ENCODE measurements at places on chromosomes 13 and 19.

DNA sequence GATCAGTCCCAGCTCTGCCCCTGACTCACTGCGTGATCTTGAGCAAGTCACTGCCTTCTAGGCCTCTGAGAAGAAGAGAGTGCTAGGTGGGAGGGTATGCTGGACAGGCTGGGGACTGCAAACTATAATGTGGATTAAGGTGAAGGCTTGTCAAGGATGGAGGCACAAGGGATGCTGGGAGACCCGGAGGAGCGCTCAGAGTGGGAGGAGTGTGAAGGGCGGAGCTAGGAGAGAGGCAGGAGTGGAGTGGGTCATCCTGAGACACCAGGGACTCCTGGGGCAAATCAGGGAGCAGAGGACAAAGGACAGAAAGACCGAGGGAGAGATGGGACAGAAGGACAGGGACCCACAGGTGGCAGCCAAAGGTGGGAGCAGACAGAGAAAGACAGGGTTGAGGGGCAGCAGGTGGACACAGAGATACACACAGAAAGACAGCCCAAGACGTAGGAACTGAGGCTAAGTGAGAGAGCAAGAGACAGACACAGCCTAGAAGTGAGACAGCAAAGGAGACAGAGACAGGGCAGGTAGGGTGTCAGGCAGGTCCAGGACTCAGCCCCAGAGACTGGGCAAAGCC is 2.6 kb downstream of the GRIK5 start:
- DNase-seq: no peak

GRCh38 chr19:56725829-56726424 is 54.4 kb upstream of the ZNF835 start:
- DNase-seq: no peak

- DNase-seq: no peak
These were observed 53.2 kb downstream of the GPALPP1 start for GRCh38 chr13:45042539-45042938.

GRCh38 chr13:50352720-50353480 is 337.7 kb downstream of the KCNRG start:
- no peak for DNase-seq

DNA sequence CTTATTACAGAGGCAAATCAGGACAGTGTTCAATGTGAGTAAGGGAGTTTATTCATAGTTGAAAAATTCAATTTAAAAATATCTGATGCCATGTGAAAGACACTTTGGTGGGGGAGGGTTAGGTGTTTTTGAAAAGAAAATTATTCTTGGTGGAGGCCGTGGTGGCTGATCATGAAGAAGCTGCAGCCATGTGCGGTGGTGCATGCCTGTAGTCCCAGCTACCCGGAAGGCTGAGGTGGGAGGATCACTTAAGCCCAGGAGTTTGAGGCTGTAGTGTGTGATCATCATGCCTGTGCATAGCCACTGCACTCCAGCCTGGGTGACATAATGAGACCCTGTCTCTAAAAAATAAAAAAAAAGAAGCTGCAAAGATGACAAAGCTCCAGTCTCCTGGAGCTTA is 28.6 kb downstream of the WDFY2 start:
- no peak for DNase-seq

DNA sequence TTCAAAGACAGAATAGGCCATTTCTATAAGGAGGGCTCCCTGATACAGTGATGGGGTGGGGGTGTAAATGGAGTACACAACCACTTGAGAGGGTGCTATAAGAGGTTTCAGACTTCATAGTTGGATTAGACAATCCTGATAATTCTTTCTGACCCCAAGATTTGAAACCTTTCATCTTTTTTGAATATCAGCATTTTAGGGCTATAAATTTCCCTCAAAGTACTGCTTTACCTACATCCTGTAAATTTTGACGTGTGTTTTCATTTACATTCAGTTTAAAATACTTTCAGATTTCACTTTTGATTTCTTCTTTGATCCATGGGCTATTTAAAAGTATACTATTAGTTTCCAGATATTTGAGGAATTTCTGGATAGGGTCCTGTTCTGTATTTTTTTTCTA is 40.0 kb upstream of the SIN3B start:
- no peak for DNase-seq

DNA sequence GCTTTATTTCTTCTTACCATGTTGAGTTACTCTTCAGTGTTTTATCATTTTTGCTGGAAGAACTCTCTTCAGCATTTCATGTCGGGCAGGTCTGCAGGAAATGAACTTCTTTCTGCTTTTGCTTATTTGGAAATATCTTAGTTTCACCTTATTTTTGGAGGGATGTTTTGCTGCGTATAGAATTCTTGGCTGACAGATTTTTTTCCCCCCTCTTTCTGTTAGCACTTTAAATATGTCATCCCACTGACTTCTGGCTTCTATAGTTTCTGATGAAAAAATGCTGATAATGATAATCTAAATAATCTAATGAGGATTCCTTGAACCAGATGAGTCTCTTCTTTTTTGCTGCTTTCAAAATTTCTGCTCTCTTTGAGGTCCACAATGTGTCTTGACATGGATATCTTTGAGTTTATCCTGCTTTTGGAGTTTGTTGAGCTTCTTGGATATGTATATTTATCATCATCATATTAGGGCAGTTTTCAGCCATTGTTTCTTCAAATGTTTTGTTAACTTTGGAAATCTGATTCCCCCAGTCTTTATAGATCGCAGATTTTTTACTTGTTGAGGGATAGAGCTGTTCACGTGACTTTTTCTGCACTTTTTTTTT is 20.4 kb downstream of the ZMYM2 start:
- DNase-seq: no peak

DNA sequence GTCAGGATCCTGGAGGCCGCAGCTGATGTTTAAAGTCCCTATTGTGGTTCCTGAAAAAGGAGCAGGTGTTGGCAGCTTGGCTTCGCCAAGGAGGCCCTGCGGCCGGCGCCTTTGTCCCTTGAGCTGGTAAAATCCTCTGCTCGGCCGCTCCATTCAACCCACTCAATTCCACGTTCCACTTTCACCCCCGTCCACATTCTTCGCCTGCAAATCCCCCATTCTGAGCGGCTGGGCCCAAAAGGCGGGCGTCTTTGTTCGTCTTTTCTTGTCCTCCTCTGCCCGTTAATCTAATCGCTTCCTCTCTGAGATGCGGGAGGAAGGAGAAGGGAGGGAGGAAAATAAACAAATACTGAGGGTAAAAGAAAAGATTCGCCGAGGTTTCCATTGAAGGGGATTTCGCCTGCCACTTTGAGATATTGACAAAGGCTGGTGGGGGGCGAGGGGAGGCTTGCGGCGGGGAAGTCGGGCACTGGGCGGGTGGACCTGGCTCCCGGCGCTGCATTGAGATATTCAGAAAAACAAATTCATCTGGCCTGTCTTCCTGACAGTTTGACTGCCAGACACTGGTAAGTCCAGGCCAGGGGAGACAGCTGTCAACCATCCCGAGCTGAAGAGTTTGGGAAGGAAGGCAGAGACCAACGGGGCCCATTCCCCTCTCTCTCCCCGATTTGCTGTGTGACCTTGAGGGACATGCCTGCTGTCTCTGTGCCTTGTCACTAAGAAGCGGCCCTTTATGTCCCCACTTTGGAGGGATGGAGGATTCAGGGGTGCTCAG is 37.6 kb downstream of the ZNRF4 start:
- no peak for DNase-seq

GRCh38 chr13:60328073-60328472 is 68.9 kb upstream of the TDRD3 start:
- DNase-seq: no peak

DNA sequence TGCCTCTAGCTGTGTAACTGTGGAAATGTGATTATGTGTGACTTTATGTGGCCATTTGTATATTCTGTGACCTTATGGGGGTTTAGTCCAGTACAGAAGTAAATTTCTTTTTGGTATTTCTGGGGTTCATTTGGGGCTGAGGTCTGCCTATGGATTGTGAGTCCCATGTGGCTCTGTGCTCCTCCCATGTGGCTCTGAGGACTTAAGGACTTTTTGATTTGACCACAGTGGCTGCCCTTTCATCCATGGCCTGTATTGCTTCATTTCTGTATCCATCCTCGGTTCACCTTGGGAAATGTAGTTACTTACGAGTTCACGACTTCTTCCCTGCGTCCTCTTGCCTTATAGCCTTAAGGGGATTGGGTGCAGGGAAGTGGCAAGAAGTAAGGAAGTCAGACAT is 1.0 kb downstream of the ZNF420 start:
- no peak for DNase-seq

GRCh38 chr13:46753137-46753536 is 43.8 kb downstream of the ESD start:
- DNase-seq: no peak
